ENCODE measurements at places on chromosomes 5 and 9.

GRCh38 chr9:88233091-88233490 is 94.8 kb upstream of the SPATA31C2 start:
- DNase-seq: no peak

DNA sequence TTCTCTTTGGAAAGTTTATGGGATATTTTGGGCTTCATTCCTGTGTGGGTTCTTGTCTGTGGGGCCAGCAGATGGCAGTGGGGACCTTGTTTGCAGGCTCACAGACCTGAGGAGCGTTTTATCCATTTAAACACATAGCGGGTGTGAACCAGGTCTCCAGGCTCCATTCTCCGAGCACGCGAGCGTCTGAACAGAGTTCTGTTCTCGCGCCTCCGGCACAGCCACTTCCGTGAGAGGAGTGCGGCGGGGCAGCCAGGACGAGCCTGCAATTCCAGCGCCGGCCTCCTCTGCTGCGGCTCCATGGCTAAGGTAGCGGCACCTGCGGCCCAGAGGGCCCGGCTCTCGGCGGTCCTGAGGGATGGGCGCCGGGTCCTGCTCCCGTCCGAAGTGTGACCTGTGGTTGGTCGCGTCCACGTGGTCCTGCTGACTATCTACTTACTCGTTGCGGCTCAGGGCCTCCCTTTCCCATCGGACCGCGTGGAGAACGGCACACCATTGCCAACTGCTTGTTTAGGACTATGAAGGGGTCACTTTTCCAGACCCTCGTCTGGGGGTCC is 7.3 kb downstream of the NRARP start:
- DNase-seq: no peak

GRCh38 chr5:141590127-141590526 is 28.7 kb downstream of the DIAPH1 start:
- DNase-seq: no peak

DNA sequence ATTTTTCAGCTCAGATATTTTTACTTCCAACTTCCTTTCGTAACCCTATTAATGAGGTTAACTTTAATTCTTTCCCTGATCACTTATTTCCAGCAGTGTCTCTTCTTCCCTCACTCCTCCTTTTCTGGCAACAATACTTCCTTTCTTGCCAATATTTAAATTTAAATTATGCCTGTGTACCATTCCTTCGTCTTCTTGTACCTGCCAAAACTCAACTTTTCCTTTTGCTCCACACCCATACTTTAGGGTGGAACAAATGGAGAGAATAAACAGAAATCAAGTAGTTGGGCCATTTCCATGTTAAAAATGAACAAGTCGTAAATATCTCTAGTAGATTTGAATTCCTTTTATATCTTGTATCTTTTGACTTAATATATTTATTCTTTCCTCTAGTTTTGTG is 66.0 kb downstream of the FER start:
- no peak for DNase-seq

GRCh38 chr9:98159790-98160189 is 32.6 kb downstream of the CORO2A start:
- no peak for DNase-seq

DNA sequence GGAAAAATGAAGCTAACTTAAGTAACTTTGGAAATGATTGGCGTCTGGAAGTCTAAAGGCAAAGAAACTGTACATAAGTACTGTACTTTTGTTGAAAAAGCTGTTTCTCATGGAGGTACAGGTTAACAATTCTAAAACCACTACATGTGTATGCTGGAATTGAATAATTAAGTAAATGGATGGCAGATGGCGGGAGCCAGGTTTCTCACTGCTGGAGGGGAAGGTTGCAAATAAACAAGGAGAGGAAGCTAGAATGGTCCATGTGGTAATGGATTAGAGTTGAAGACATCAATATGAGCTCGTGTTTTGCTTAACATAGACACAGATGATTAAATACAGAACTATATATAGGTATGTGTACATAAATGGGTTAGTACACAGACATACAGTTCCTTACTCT is 43.2 kb upstream of the ASTN2 start:
- no peak for DNase-seq

DNA sequence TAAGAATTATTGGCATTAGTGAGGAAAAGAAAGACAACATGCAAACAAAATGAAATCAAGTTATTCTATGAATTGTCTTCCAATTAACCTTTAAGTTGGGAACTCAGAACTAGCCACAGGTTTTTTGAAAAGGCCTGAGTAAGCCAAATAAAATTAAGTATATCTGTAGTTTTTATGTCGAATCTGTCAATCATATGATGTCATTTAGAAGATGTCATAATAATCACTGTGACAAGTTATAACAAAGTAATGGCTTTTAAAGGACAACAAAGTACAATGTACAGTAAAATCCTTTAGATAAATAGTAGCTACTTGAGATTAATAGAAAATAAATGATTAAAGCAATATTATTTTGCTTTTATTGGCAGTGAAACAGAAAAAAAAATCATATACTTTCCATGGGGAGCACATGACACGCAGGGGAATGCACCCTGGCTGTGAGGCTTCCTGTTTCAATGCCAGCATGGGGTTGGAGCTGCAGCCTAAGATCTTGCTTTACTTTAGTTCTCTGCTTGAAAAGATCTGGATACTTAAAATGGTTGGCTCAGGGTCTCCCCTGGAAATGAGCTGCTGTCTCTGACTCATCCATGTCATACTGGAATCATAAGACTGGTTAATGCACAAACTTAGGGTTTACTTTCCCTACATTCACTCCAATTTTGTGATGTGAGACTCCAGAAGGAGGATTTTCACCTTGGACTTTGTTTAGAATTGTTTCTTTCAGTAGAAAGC is 284.3 kb downstream of the TAF11L14 start:
- DNase-seq: no peak

DNA sequence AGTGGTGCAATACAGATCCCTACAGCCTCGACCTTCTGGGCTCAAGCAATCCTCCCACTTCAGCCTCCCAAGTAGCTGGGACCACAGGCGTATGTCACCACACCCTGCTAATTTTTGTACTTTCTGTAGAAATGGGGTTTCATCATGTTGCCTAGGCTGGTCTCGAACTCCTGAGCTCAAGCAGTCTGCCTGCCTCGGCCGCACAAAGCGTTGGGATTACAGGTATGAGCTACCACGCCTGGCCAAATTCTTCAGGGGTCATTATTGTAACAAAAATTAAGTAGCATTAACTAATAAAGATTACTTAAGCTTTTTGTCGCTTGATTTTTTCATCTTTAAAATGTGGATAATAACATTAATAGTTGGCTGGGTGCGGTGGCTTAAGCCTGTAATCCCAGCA is 195.3 kb upstream of the IER5L start:
- no peak for DNase-seq

DNA sequence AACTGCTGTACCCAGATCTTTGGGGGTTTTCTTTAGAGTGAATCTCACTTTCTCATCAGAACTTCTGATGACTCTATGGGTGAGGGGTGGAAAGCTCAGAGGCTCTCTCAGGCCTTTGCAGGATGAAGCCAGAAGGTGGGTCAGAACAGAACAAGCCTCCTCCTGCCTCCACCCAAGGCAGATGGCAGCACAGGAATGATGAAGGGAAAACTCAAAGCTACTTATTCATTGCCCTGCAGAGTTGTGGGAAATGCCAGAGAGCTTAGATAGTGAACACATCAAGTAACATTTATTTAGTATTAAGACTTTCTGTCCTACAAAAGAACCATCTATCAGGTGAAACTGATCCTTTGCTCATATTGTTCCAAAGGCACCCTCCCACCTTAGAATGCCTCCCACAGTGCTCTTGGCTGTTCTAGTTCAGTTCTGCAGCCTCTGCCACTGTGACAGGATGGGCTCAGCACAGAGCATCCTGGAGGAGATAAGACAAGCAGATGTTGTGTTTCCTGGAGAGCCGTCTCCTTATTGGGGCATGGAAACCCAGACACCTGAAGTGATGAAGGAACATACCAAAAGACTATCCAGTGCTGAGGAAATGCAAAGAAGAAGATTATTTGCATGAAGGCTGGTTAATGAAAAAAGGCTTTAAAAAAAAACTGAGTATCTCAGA is 146.6 kb downstream of the ADAMTS12 start:
- no peak for DNase-seq

DNA sequence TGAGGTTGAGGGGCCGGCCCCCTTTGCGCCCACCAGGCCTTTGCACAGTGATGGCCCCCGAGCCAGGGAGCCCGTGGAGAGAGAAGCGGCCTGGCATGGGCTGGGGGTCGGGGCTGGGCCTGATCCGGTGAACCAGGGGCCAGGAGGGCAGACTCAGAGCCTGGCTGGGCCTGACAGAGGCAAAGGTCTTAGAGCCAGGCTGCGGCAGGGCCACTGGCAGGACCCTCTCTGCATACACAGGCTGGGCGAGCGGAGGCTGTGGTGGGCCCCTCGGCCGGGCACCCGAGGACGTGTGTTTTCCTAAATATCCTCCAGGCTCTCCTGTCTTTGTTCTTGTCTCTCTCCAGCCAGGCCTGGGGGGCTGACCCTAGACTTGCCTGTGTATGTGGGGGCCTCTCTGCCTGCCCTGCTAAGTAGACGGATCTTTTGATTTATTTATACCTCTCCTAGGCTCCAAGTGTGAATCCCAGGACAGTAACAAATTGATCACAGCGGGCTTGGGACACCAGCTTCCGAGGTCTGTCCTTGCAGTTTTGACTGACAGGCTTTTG is 933 bp downstream of the NEK6 start:
- no peak for DNase-seq

GRCh38 chr5:62340392-62340791 is 34.4 kb downstream of the KIF2A start:
- DNase-seq: no peak

GRCh38 chr9:1994180-1994579 is 21.0 kb upstream of the SMARCA2 start:
- no peak for DNase-seq

DNA sequence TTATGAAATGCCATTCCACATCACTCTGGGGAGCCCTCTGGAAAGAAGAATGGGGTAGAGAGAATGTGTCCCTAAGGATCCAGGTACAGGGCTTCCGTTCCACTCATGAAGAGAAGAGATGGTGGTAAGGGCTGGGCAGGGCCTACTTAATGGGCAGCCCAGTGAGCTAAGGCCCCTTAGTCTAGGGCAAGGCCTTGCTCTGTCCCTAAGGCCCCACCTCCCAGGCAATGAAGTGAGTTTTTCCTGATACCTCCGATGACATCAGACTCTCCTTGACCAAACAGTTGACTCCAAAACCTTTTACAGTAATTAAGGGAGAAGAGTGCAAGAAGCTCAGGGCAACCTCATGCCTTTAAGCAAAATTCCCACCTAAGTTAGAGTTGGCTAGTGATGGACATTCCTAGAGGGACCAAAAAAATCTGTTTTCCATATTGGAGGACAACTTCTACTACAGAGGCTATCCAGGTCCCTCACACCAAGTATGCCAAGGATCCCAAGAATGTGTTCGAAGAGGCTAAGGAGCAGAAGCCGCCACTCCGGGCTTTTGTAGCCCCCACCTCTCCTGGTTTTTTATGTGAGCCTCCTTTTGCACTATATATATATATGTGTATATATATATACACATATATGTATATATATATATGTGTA is 5.9 kb downstream of the KLF9 start:
- no peak for DNase-seq

DNA sequence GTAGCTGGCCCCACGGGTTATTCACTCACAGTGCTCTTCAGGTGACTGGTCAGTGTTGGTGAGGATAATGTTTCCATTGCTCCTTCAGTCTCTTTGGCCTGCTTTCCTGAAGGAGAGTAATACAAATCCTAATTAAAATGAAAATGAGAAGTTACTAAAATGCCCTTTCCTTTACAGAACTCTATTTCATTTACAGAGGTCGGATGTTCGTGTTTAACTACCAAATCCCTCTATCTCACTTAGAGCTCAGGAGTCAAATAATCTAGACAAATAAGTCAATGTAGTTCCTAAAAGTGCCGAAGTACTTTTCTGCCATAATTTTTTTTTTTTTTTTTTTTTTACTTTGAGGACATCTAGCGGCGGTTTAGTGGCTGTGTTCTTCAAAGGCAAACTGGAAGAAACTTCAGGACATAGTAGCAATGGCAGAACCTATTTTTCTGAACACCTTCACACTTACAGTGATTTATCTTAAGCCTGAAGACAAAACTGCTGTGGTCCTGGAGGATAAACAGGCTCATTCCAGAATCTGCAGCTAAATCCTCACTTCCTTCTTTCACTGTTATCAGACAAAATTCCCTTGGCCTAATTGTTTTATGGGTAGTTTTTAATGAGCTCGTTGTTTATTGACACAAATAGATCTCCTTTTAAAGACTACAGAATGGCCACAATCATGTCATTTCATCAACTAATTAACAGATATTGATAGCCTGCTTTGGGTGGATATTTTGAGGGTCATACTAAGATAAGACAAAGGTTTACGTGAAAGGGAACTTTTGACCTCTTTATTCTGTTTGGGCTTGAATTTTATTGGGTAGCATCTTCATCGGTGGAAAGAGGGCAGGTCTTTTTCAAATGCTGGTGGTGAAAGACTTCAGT is 207.6 kb upstream of the DMRTA1 start:
- no peak for DNase-seq

- no peak for DNase-seq
Measured at GRCh38 chr9:129109537-129109903, 1.1 kb downstream of the CRAT start.

DNA sequence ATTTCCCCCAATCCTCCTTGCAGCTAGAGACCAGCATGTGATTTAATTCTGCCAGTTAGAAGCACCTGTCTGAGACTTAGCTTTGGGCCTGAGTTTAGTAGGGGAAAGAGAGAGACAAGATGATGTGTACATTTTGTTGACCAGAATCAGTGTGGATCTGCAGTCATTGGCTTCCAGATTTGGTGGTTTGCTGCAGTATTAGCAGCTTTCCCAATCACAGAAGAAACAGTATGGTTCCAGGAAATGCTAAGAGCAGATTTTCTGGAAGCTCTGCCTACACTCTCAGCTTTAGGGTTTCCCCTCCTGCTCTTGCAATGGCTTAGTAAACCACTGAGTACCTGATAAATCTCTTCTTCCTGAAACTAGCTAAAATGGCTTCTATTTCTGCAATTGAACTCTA is 48.8 kb upstream of the FREM1 start:
- no peak for DNase-seq

DNA sequence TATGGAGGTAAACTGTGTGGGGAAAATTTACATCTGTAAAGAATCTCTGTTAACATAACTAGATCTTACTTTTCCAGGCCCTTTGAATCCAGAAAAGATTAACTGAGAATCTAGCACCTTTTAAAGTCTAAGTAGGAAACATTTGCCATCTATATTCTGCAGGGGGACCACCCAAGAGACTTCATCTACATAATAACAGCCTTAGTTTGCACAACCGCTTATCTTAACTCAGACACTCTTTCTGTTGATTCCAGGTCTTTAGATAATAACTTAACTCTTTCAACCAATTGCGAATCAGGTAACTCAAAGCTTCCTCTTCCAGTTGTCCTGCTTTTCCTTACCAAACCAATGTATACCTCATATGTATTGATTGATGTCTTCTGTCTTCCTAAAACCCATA is 53.4 kb downstream of the GDNF start:
- no peak for DNase-seq

- DNase-seq: no peak
Measured at GRCh38 chr9:13083963-13084528, 195.4 kb downstream of the MPDZ start.
